T-helper 9 cell (primary cell): ENCODE measurements at places on chromosomes 7 and 10.

GRCh38 chr10:77898323-77899079 is 28.1 kb downstream of the DLG5 start:
- no peak for DNase-seq

DNA sequence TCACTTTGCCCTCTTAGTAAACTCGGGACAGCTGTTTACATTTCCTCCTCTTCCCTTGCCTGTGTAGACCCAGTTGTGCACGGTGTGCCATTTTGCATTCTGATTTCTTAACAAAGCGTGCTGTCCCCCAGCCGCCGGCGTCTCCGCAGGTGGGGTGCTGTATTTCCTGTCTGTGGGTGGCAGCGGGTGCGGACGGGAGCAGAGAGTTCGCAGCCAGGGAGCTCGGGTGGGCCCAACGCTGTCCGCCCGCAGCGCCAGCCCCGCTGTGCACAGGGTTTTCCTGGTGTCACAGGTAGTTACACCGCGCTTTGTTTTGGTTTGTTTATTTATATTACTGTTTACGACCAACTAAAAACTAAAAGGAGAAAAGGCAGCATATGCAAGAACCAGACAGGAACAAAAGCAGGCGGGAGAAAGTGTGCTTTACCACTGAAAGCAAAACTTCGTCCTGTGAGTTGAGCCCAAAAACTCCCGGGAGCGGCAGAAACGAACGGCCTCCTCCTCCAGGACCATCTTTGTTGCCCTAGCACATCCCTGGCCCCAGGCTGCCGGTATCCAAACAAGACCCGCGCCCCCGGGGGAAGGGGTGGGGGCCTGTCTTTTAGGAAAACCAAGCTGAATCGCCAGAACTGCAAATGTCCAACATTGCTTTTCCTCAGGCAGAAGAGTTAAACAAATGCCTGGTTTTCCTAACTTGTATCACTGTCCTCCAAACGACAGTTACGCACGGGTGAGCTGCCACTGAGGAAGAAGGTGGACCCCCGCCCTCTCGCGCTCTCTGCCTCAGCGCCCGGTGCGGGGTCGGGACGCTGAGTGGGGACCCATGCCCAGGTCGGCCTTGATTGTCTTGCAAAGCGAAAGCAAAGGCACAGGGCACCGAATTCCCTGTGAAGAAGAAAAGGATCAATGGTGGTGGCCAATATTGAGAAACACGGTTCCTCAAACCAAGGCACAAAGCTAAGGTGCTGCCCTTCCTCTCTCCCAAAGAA is 45.9 kb upstream of the DRGX start:
- DNase-seq = no peak

GRCh38 chr10:28331066-28331465 is 28.2 kb upstream of the MPP7 start:
- DNase-seq = no peak

DNA sequence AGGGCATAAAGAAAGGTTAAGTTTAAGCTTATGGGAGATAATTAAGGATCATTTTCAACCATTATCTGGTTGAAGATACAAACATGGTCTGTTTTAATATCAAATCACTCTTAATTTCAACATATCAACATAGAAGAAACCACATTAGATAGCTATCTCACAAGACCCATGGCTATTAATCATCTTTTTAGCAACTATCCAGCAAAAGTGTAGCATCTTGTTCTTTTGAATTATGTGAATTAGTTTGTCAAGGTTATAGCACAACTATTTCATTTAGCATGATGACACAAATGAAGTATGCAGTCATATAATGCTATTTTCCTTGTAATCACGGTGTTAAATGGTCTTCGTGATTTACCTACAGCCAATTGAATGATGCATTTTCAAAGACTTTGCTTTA is 58.9 kb upstream of the PPP1R9A start:
- no peak for DNase-seq

- no peak for DNase-seq
These were observed 23.0 kb downstream of the IDE start for GRCh38 chr10:92550924-92551323.

- no peak for DNase-seq
These were observed 6.9 kb upstream of the ZNF503 start for GRCh38 chr10:75408509-75408875.

DNA sequence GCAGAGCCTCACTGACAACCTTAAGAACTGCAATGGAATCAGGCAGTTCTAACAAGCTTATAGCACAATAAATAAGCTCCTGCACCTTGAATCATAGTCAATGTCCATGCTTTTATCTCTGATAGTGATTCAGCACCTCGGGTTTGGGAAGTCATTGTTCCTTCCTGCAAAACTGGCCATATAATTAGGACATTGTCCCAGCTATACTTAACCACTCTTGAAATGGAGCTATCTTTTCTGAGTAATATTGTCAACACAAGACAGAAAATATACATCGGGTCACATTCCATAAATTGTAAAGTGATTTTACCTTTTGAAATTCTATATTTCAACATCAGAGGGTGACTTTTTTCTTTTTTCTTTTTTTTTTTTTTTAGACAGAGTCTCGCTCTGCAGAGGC is 682.8 kb downstream of the KCNMA1 start:
- no peak for DNase-seq

GRCh38 chr10:117934477-117934876 is 112.3 kb downstream of the RAB11FIP2 start:
- DNase-seq = no peak

- no peak for DNase-seq
These were observed 63.3 kb downstream of the NOC3L start for GRCh38 chr10:94299417-94299816.

DNA sequence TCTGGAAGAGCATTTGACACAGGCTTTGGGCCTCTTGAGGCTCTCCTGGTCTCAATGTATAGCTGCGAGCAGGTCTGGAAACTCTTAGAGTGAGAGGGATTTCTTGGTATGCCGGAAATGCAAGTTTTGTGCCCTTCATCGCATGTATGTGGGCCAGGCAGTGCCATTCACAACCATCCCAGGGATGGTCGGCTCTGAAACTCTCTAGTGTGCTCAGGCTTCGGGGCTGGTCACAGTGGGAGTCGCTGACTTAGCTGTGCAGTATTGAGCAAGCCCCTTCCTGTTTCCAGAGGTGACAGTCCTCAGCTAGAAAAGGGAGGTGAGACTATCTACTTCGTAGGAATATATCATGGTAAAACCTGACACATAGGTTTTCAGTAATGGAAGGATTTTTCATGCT is 2.0 kb upstream of the AOAH start:
- DNase-seq = no peak

GRCh38 chr10:92001995-92002394 is 78.4 kb downstream of the BTAF1 start:
- DNase-seq = no peak

DNA sequence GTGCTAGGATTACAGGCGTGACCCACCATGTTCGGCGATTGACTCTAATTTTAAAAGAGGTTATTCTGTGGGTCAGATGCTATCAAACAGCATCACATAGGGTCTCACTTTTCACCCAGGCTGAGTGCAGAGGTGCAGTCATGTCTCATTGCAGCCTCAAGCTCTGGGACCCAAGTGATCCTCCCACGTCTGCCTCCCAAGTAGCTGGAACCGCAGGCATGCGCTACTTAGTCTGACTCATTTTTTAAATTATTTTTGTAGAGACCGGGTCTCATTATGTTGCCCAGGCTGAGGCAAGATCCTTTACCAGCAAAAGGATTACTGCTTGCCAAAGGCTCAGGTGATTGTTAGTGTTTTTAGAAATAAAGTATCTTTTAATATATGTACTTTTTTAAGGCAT is 42.9 kb upstream of the STOX1 start:
- DNase-seq = no peak

- no peak for DNase-seq
These were observed 397.2 kb downstream of the PLXNA4 start for GRCh38 chr7:132179080-132179430.

DNA sequence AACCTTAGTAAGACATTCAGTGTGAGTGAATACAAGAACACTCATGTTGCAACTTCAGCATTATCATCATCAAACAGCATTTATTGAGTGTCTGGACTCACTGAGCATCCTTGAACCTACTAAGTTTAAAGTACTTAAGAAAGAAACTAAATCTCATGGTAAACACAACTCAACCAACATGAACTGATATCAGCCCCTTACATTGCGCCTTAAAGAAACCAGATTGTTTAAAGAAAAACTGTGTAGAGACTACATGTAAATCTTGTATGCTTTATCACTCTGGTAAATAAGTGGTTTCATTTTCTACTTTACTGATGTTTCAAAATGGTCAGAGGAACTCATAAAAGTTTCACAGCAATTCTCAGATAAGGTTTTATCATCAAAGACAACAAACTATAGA is 157.5 kb upstream of the FERD3L start:
- DNase-seq = no peak

DNA sequence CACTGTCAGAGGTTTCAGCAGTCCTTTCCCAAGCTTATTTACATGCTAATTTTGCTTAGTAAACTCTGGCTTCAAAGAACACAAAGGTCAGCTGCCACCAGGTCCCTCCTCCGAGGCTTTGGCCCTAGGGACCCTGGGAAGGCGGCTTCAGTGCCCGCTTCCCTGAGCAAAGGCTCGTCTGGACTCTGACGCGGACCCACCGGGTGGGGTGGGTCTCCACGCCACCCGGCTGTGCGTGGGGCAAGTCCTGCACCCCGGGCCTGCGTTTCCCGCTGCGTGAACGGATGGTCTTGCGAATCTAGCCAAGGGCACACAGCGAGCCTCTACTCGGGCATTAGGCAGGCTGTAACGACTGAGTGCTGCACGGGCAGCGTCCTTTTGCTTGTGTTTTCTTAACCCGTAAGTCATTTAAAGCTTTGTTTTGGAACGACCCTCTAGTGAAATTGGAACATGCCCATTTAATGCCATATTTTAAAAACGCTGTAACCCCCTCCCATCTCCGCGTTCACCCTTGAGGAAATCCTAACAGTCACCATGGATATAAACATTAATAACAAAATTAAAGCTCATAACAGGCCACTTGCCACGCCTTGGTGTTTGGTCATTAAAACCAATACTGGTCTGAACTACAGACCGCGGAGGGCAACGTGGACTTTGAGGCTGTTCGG is 828 bp downstream of the BNIP3 start:
- no peak for DNase-seq

GRCh38 chr10:90326498-90327267 is 531.2 kb downstream of the HTR7 start:
- DNase-seq = no peak

- no peak for DNase-seq
These were observed 241.9 kb upstream of the SP8 start for GRCh38 chr7:21028599-21028998.

DNA sequence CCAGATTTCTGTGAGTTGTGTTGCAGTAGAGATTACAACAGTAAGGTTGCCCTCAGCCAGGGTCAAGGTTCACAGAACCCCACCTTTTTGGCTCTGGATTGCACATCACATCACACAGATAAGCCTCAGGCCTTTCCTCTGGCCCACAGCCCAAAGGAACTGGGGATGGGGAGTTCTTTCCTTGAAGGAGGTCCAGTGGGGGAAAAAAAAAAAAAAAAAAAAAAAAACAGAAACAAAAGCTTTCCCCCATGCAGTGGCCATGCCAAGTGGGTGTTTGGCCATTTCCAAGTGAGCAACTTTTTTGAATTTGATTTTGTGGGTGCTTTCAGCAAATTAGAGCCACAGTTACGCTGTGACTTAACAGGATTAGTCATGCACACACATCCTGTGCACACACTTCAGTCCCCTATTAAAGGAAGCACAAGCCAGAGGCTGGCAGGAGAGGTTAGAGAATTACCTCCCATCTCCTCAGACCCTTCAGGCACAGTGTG is 79.3 kb upstream of the NANOS1 start:
- DNase-seq = no peak

DNA sequence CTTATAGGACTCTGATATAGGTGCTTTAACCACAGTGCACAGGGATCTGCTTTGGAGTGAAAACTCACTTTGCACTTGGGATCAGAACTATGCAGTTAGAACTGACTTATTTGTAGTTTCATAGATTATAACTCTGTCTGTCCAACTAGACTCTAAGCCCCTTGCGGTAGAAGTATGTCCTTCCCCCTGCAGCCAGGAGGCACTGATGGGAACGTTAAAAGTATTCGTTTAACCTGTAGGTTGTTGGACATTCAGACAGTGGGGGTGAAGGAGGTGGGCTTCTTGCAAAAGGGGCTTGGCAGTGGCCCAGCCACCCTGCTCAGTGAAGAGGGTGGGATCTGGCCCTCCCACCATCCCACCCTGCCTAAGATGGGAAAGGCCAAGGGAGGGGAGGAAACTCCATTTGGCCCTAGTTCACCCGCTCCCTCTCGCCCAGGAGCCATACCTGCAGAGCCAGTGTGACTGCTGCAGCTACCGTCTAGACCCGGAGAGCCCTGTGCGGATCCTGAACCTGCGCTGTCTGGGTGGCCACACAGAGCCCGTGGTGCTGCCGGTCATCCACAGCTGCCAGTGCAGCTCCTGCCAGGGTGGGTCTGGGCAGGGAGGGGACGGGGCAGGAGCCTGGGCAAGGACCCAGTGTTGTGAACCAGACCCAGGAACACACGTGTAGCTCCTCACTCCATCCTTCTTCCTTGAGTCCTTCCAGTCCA is 5.7 kb upstream of the ZNF862 start:
- no peak for DNase-seq

DNA sequence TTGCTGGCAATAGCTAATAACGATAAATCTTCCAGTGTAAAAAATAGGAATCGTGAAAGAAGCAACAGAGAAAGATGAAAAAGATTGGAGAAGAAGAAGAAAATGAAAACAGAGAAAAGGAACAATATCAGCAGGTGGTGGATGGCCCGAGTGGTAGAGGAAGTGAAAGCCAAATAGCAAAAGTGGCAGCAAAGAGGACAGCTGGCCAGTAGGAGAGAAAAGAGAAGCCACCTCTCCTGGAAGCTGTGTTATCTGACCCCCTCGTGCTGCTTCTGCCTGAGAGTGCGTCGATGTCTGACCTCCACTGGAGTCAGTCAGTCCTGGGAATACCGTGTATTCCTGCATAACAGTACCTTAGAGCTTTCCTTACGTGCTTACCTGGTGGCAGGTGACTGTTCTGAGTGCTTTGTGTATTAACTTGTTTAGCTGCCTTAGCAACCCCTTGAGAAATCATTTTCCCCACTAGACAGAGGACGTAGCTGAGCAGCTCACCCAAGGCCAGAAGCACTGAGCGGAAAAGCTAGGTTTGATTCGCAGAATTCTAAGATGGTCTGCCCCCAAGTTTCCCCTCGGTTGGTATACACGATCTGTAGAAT is 88.3 kb downstream of the CHN2 start:
- no peak for DNase-seq

- DNase-seq = no peak
These were observed 207.9 kb downstream of the TNS3 start for GRCh38 chr7:47373871-47374451.

GRCh38 chr10:113788604-113789083 is 37.2 kb downstream of the PLEKHS1 start:
- no peak for DNase-seq

- no peak for DNase-seq
These were observed 53.7 kb downstream of the TAF3 start for GRCh38 chr10:7872041-7872442.
